Osteocyte (in vitro differentiated cells): ENCODE measurements at places on chromosomes 2 and 18. TPM values are rescaled to one million over a fixed set of nuclear protein-coding genes. Genes with fewer than 3 reads are reported as not detected.

GRCh38 chr2:46672752-46673151 lies 193.4 kb downstream of the TMEM247 start:
- DNase-seq = no peak

GRCh38 chr2:219769090-219769910 lies 141.9 kb downstream of the SLC4A3 start:
- DNase-seq = no peak

GPR17 gene
- total RNA-seq = not detected in 2 replicates

GRCh38 chr2:135052997-135053474 lies 944 bp downstream of the RAB3GAP1 start:
- DNase-seq = no peak

DNA sequence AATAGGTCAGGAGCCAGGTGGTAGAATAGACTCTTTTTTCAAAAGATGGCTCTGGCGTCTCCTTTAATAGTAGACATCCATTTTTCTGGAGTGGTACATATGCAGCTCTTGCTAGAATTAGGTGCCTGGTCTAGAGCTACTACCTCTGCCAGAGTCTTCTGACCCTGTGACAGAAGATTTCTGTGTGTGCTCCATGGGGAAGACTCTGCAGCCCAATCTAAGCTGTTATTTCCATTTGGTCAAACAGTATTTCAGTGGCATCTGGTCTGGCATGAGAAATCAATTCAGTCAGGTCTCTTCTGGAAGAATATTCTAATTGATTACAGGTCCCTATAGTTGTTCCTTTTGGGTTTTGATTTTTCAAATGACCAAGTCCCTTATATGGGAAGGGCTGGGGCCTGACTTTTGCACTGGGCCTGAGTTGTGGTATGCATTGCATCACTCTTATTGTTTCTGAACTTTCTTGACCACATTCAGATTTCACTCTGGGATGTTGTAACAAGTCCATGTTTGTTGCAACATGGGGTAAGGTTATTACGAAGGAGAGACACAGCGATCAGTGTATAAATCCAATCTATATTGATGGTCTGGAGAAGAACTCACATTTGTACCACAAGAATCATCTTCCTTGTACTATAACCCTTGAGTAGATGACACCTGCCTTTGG lies 12.1 kb downstream of the MXD1 start:
- DNase-seq = no peak

DNA sequence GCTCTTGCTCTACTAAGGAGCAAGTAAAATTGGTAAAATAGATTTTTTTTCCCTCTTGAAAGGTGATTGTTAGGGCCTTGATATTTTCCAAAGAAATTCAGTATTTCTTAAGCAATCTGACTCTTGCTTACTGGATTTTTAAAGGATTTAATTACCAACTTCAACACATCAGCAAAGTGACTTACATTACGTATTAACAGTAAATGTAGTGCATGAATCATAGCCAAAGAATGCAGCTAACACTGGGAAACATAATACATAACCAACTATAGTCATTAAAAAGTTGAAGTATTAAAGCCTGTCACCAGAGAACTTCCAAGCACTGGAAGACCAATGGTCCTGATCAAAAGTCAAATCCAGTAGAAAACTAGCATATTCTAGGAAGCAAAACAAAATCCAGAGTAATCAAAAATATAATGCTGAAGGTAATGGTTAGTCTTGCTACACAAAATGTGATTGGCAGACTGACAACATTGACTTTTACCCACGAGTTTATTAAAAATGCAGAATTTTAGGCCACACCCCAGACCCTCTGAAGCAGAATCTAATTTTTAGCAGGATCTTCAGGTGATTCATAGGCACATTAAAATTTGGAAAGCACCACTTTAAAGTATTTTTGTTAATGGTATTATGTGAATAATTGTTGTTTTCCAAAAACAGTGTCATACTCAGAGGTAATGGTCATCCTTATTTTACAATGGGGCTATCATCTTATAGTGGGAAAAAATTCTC lies 31.8 kb upstream of the CAVIN2 start:
- no peak for DNase-seq

GRHL1 gene
- total RNA-seq = 0.32 and 0.81 TPM in 2 replicates

DNA sequence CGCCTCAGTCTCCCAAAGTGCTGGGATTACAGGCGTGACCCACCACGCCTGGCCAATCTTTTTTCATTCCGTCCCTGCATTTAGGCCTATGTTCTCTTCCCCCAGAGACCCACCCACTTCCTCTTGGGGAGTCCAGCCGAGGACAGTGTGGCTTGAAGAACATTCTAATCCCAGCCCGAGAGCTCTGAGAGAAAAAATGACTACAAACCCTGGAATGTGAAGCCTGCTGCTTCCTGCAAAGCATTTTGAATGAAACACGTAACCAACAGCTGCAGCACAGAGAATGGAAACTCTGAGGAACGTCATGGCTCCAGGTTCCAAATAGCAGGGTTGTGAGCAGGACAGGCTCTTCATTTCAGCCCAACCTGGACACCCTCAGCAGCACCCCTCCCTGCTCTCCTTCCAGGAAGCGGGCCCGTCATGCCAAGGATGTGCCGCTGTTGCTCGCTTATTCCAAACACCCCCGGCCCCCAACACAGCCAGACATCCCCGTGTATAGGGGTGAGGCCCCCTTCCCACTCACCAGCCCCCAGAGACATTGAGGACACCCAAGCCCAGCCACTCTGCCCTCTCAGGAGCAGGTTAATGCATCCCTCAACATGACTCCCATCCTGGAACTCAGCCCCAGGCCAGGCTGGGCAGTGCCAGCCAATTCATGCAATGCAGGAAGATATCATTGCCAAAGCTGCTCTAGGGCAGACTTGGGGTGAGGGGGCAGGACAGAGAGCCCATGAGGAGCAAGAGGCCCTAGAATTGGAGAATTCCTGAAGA lies 139.8 kb downstream of the ZFP36L2 start:
- no peak for DNase-seq

FBXO36 gene
- total RNA-seq = 3.7 and 4.8 TPM in 2 replicates
